ENCODE measurements at places on chromosomes 16 and 17.
A peak's percentile ranks its signal among the peaks of the same experiment; 100 is the strongest.

DNA sequence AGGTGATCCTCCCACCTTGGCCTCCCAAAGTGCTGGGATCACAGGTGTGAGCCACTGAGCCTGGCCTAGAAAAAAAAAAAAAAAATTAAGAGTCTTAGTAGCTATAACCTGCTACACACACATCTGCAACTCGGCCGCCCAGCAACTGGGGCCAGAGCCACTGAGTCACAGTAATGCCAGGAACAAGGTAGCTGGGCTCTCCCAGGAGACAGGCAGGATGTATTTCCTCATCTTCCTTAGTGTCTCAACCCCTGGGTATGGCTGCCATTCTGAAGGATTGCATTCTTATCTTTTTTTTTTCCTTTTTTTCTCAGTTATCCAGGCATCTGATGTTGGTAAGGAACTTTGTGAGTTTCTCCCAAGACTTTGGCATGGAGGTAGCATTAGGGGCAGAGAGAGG is 7.1 kb upstream of the PSMD3 start:
- DNase-seq, result no peak

GRCh38 chr16:15572329-15573001 is 70.5 kb downstream of the MARF1 start:
- DNase-seq, result peak; percentile 16

- DNase-seq, result no peak
These were observed 77.3 kb upstream of the TEKT1 start for GRCh38 chr17:6908807-6909206.

GRCh38 chr16:63458846-63459245 is 1422.6 kb upstream of the CDH8 start:
- no peak for DNase-seq

GRCh38 chr16:971582-971905 is 760 bp upstream of the LMF1 start:
- DNase-seq, result no peak

DNA sequence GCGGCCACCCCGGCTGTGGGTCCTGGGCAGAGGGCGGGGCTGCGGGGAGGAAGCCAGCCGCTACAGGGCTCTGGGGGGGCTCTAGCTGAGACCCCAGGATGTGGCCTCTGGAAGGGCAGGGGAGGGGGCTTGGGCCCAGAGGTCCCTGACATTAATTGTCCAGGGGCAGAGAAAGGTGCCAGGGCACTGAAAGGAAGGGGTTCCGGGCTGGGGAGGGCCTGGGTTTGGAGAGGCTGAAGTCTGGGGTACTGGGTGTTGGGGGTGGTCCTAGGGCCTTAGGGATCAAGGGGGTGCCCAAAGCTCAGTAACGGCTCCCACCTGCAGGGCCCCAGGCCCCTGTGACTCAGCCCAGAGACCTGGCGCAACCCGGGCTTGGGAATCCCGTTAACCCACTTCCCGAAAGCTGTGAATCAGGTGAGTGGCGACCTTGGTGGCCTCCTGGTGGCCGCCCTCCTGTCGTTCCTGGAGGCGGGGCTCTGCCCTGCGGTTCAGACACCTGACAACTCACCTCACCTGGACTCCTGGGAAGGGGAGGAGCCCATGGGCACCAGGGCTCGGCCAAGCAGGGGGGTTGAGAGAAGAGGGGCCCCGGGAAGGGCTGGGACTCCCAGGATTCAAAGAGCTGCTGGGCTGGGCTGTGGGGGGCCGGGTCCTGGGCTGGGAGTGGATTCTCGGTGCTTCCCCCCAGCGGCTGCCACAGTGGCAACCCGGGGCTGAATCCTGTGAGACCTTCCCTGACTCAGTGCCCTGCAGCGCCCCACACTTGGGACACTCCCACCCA is 465 bp upstream of the PRSS22 start:
- no peak for DNase-seq

DNA sequence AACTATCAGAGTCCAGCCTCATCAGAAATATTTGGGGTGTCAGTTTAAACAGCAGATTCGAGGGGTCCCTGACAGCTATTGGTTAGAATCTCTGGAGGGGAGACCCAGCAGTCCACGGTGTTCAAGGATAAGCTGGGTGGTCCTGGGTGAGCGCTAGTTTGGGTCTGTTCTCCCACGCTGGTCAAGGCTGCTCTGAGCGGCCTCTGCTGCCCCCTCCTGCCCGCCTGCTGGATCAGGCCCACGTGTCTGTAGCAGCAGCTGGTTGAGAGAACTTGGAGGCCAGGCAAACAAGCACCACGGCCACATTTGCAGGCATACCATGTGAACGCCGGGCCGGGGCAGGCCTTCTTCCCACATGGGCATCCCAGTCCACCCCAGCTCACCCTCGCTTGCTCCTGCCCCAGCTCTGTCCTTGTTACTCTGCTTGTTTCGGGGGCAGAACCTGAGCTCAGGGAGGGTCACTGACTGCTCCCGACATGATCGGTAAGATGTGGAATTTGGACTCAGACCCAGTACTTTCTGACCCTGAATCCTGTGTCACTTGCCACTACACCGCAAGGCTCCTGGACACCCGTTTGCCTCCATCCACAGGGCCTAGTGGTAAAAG is 7.4 kb downstream of the FOXF1 start:
- no peak for DNase-seq

- DNase-seq, result no peak
These were observed 42.4 kb downstream of the PPL start for GRCh38 chr16:4894276-4895150.

- no peak for DNase-seq
These were observed 15.7 kb downstream of the ADCY7 start for GRCh38 chr16:50282010-50282538.

GRCh38 chr16:72481419-72481818 is 309.5 kb upstream of the PMFBP1 start:
- DNase-seq, result no peak

GRCh38 chr17:38328620-38329019 is 15.1 kb downstream of the GPR179 start:
- DNase-seq, result no peak

DNA sequence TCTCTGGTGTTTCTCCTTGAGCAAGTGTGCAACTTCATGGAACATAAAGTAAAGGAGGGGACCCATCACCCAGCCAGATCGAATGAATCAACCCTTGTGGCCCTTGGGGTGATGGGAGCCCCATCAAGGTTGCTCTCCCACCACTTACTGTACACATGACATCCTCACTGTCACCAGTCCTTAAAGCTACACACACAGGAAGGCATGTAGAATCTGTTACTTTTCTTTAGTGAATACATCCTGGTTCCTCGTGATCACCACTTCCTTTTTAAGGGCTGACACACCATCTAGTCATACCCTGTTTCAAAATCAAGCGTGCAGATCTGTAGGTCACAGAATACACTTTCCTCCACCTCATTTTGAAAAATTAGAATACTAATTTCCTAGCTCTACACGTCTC is 22.6 kb upstream of the MPHOSPH6 start:
- peak; percentile 21 for DNase-seq

GRCh38 chr16:56257666-56258342 is 66.5 kb downstream of the GNAO1 start:
- no peak for DNase-seq

- DNase-seq, result peak; percentile 54
These were observed 18.8 kb downstream of the XPO6 start for GRCh38 chr16:28192806-28193529.

DNA sequence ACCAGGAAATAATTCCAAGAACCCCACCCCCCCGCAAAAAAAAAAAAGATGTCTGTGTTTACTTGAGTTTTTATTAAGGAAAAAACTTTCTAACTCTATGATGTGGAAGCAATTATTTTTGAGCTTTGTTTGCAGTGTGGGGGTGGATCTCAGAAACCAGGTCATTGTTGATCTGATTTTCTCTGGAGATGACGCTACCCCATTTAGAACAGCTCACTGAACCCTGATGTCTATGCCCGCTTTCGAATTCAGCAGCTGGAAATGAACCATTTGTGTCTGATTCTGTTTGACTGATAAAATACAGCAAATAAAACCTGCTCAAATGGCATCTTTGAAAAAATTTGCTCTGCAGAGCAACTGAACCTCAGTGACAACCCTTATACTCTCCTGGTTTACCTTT is 368.6 kb downstream of the GRIN2A start:
- no peak for DNase-seq

DNA sequence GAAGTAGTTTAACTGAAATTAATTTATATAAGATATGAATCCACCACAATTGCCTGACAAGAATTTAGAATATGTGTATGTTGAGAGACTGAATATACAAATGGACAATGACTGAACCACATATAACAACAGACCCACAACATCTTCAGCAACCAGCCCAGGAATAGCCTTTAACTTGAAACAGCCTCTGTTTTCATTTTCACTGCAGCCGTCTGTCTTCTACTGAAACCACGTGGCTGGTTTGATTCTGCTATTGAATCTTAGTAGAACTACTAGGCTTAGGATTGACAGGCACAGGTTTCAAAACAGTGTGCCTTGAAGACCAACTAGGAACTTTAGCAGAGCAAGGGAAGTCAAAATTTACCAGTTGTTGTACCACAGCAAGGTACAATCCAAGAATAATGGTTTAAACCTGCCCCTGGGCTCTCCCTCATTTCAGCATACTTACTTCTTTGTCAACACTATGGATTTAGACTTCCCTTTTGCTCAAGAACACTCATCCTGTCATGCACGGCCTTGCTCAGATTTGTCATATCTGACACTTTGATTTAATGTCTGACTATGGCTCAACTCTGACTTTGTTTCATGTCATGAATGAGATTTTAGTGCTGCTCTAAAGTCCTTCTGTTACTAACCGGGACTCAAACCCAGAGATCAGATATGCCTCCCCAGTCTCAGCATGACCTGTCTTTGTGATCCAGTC is 355.0 kb downstream of the KIF2B start:
- DNase-seq, result no peak

DNA sequence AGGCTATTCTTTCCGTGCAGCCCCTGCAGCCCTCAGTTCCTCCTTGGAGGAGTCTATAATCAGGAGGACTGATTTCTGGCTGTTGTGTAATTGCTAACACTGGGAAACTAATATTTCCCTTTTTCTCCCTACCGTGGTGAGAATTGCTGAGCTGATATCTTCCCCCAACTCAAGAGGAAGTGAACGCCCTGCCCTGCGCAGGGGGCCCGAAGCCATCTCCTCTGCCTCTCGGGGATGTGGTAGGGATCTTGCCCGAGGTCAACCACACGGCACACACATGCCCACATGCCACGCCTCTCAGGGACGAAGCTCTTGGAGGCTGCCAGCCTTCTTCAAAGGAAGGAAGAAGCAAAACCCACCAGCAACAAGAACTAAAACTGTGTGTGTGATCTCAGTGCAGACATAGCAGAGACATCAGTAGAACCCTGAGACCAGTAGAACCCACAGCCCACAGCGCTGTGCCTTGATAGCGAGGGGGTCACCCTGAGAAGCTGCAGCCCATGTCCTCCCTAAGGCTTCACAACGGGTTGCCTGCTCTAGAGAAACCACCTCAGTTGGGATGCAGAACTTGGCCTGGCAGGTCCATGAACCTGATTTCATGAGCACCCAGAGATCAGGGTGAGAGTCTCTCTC is 8.9 kb upstream of the ULK2 start:
- DNase-seq, result no peak

- DNase-seq, result no peak
These were observed 2.0 kb downstream of the GPRC5B start for GRCh38 chr16:19882646-19883045.

- DNase-seq, result no peak
These were observed 15.7 kb downstream of the RAPGEFL1 start for GRCh38 chr17:40192961-40193360.

Data from stimulated activated CD4-positive, alpha-beta T cell treated with anti-CD3 and anti-CD28 coated beads, Interleukin-12 subunit alpha, Interleukin-12 subunit beta, amount 100 ng/mL, for 48 hours (primary cell).